ENCODE measurements at places on chromosomes 4 and X.

DNA sequence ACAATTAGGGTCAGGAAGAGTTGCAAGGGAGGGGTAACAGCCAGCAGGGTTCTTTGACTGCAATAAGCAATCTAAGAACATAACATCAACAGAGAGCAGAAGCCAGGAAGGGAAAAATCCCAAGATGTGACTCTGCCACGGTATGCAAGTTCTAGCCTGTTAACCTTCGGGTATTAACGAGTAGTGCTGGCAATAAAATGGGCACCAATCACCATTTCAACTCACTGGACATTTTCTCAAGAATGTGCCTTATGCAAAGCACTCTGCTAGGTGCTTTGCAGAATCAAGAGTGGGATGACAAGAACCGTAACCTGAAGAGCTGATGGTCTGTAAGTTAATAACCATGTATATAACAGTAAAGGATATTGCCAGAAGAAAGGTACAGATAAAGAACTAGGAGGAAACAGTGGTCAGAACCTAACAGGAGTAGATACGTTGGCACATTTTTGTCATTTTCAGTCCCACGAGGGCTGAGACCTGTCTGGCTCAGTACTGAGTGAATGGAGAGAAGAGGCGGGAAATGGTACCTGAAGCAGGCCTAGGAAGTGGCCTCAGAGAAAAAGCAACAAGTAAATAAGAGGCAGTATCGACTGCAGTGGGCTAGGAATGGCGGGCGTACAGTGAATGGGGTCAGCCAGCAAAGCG, 2.7 kb downstream of the ELOVL6 start:
- DNase-seq, result peak; percentile 39

DNA sequence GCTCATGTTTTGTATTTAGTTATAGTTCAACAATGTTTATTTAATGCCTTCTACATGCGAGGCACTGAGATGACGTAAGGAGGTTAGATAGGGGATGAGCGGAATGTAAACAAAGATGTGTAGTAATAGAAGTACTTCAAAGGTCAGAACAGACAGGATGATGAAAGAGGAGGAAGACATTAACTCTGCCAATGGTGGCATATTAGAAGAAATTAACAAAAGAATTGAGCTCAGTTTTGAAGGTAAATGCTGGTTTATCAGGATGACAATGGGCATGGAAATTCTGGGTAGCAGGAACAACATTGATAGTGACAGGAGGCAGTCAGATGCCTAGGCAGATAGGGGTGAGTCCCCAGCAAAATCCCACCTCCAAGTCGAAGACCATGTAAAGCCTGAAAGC, 62.3 kb upstream of the PGRMC2 start:
- DNase-seq, result no peak

DNA sequence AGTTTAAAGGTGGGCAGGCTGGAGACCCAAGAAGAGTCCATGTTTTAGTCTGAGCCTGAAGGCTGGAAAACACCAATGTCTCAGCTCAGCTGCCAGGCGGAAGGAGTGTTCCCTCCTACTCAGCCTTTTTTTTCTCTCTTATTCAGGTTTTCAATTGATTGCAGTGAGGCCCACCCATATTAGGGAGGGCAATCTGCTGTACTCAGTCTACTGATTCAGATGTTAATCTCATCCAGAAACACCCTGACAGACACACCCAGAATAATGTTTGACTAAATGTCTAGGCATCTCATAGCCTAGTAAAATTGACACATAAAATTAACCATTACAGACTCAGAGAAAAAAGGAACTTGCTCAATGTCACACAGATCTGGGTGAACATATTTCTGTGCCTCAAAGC, 347.1 kb downstream of the GBA3 start:
- DNase-seq, result no peak

- DNase-seq, result no peak
Observed at GRCh38 chrX:47584714-47585113, 2.5 kb downstream of the TIMP1 start.

- DNase-seq, result no peak
Observed at GRCh38 chrX:40021647-40022046, 76.1 kb downstream of the BCOR start.

DNA sequence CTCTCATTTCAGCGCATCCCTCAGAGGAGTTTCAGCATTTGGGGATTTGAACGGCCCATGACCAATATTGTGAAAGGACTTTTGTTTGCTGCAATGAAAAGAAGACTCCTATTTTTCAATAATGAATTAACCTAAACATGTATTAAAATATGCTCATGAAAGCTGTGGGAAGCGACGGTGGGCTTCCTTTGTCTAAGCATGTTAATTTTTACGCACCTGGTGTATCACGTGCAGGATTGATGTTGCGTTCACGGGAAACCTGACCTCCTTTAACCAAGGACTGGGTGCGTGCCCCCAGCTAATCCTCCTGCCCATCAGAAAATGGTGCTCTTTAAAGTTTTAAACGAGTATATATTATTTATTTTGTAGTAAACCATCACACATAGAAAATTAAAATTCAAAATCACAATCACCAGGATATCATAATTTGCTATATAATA, 590 bp upstream of the CCDC110 start:
- DNase-seq, result peak; percentile 40

- peak; percentile 25 for DNase-seq
Observed at GRCh38 chr4:187666697-187667494, 328.7 kb upstream of the ZFP42 start.

DNA sequence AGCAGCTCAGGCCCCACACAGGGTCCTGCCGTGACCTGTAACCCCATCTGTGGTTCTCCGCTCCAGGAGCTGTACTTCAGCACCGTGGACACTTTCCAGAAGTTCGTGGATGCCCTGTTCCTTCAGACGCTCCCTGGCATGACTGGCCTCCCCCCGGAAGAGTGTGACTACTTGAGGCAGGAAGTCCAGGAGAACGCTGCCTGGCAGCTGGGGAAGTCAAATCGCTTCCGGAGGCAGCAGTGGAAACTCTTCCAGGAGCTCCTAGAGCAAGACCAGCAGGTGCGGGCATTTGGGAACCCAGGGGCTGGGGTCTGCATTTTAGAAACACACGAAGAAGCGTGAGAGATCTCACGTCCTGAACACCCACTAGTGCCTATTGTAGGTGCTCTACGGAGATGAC, 72.5 kb downstream of the EVC start:
- no peak for DNase-seq

DNA sequence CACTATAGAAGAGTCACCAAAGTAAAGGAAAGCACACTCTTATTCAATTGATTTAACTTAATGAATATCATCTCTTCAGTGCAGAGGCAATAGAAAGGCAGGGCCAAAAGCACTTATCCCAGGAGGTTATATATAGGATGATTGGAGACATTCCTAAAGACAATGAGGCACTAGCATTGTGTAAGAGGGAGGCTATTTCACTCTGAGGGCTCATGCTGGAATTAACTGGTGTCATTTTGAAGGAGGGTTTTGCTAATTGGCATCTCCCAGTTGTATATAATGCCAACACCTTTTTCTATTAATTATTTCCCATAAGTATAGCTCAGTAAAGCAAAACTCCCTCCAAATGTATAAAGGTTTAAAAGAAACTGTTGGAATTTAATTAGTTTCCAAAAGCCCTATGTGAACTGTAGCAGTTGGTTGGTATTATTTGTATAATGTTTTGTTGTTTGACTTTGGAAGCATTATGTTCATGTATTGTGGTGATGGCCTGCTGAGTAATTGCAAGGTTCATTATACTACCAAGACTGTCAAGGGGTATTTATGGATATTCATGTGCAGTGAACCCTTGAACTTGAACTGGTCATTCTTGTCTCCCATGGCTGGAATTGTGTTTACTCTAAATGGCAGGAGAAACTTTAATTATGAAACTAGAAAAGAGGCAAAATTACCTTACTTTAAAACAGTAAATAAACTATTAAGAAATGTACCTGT, 270.3 kb downstream of the BMPR1B start:
- DNase-seq, result no peak

GRCh38 chrX:70456256-70456655, 11.6 kb downstream of the DLG3 start:
- no peak for DNase-seq

DNA sequence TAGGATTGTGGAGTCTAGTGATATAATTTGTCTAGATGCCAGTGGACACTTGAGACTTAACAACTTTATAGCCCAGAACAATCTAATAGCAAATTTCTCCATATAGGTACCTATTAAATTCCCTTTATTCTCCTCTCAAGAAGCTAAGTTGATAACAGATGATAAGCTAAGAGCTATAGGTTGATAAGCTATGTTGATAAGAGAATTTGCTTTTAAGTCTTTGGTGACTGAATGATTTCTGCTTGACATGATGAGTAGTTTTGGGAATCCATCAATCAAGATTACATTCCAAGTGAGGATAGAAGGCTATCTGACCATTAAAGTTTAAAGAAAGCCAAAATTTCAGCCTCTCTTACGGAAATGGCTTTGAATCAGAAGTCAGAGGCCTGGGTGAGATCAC, 131.6 kb downstream of the EMCN start:
- no peak for DNase-seq

DNA sequence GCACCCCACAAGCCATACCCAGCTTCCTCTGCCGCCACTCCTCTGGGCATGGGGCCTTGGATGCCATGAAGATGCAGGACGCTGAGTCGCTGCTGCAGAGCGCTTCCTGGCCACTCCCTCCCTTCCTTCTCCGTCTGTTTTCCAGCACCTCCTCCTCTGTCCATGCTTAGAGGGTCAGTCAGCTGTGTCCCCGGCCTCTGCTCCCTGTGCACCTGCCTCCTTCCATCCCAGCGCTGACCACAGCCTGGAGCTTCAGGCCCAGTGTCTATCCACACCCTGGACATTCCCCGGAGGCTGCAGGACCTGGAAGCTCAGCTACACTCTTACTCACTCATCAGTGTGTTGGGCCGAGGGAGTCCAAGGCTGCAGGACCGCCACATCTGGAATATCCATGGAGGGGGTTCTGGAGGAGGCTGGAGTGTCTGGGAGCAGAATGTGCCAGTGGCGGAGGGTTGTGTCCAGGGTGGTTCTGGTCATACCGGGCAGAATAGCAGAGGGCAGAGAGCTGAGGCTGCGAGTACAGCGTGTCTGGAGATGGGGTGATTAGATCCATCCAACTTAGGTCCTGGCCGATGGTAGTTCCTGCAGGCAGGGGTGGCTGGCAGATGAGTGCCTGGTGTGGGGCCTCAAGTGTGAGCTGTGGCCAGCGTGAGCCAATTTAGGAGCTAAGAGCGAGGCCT, 58.6 kb upstream of the ADRA2C start:
- no peak for DNase-seq

DNA sequence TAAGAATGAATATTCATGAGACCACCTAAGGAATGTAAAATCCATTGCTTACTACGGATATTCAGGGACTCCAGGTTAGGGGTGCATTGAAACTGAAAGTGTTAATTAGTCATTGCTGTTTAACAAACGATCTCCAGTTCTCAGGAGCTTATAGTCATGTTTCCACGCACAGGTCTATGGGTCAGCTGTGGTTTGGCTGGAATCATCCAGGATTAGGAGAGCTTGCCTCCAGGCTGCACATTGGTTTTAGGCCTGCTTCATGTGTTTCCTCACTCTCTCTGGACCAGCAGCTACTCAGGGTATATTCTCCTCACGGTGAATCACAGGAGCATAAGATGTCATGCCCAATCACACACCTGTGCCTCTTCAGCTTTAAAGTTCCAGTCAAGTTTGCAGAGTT, 98.9 kb downstream of the ATXN3L start:
- DNase-seq, result no peak

DNA sequence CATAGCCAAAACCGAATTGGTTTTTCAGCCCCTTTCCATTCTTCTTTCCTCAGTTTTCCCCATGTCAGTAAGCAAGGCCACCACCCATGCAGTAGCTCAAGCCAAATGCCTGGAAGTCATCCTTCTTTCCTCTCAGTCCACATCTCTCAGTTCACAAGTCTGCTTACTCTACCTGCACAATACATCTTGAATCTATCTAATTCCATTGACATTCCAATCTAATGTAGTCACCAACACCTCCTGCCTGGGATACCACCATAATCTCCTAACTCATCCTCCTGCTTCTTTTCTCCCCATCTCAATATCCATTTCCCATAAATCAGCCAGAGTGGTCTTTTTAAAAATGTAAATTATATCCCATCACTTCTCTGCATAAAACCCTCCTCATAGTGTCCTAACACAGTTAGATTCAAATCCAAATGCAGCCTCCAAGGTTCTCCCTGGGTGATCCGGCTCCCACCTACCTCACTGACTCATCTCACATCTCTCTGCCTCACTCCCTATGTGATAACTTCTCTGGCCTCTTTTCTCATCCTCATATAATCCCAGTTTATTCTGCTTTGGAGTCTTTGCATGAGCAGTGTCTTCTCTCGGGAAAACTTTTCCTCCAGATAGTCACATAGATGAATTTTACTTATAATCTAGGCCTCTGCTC, 26.9 kb downstream of the KCNIP4 start:
- no peak for DNase-seq

- peak; percentile 22 for DNase-seq
Observed at GRCh38 chrX:63350465-63350877, 661 bp downstream of the SPIN4 start.

DNA sequence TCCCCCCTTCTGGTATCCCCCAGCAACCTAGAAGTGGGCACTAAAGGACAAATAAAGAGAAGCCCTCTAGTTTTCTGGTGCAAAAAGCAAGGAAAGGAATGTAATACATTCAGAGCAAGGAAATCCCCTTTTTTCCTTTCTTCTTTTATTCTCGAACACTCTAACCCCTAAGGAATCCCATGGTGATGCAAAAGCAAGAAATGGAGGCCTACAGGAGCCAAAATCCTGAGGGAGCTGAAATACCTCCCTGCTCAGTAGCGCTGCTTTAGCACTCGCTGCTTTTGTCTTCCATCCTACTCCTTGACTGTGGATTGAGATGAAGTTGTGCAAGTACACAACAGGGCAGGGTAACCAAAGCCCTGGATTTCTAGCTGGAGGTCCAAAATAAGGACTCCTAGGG, 251.0 kb downstream of the PRDM5 start:
- DNase-seq, result no peak

- no peak for DNase-seq
Observed at GRCh38 chrX:2395261-2395992, 105.3 kb downstream of the DHRSX start.

- peak; percentile 96 for DNase-seq
Observed at GRCh38 chr4:3283916-3284315, 8.9 kb upstream of the RGS12 start.

GRCh38 chrX:48468247-48468671, 1.8 kb downstream of the SLC38A5 start:
- no peak for DNase-seq

GRCh38 chr4:5526080-5526846, 182.1 kb downstream of the EVC2 start:
- DNase-seq, result no peak

- peak; percentile 34 for DNase-seq
Observed at GRCh38 chrX:120251471-120252011, 929 bp downstream of the ZBTB33 start.

- DNase-seq, result no peak
Observed at GRCh38 chr4:103012551-103012950, 7.0 kb downstream of the SLC9B1 start.

- no peak for DNase-seq
Observed at GRCh38 chr4:100872811-100873210, 355.0 kb upstream of the EMCN start.

- DNase-seq, result no peak
Observed at GRCh38 chrX:51158231-51158630, 174.4 kb upstream of the NUDT10 start.

DNA sequence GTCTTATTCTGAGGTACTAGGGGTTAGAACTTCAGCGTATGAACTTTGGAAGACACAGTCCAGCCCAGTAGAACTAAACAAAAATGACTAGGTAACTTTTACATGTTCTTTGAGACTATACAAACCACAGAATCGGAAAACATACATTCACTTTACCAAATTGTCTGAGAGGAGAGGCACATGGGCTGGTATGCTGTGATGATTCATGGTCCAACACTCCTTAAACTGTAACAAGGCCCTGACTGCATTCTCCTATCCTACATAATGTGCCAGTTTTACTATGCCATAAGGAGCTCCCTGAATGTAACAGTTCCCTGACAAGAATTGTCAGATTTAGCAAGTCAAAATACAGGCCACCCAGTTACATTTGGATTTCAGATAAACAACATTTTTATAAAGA, 640.0 kb downstream of the RAB28 start:
- DNase-seq, result no peak

Data from G401 (cell line).